Activated CD4-positive, alpha-beta T cell treated with anti-CD3 and anti-CD28 coated beads, Interleukin-2, amount 50 U/mL, for 16 hours (primary cell): ENCODE measurements at places on chromosomes 7 and 10.

DNA sequence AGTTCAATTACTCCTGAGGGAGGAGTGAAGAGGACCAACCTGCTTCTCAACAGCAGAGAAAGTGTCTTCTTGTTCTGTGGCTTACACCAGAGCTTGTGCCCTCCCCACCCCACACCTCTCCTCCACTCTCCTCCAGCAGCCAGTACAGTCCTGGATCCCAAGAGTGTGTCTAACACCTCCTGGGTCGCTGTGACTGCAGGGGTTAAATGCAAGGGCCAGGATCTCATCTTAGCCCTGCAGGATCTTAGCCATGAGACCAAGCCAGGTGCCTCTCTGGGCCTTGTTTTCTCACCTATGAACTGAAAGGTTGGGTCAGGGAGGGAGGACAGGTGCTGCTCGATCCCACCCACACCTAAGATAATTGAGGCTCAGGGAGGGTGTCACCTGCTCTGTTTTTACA lies 34.5 kb upstream of the MSRB2 start:
- no peak for DNase-seq

GRCh38 chr7:1422512-1423263 lies 36.6 kb downstream of the MICALL2 start:
- DNase-seq, result no peak

GRCh38 chr7:32140210-32140939 lies 70.2 kb upstream of the PDE1C start:
- DNase-seq, result no peak

DNA sequence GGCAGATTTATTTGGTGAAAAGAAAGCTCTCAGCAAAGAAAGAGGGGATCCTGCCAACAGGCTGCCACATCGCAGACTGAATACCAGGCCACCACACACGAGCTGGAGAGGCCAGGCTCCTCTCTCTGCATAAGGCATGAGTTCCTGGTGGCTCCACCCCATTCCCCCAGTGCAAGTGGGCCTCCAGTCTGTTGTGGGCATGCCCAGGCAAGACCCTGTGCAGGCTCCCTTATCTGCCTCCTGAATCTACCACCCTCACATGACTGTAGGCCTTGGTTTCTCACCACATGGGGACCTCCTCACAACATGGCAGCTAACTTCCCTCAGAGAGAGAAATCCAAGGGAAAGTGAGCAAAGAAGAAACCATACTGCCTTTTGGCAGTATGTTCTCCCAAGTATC lies 26.7 kb upstream of the CUL1 start:
- no peak for DNase-seq

GRCh38 chr10:87661861-87662785 lies 2.4 kb downstream of the PAPSS2 start:
- DNase-seq, result no peak

DNA sequence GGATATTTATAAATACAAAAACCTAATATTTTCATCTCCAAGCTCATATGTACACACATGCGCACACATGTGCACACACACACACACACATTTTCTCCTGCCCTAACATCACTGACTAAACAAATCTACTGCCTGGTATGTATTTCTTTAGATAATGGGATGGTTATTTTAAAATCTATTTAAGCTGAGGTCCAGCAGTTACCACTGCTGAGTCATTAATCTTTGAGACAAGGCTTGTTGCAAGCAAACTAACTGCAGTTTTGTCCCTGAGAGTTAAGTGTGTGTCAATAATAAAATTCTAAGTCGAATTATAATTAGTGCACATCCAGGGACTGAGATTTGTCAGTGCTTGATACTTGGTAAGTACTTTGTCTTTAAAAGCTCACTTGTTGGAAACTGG lies 135.1 kb downstream of the VPS50 start:
- no peak for DNase-seq

- DNase-seq, result no peak
These were observed 1.9 kb upstream of the GAL3ST4 start for GRCh38 chr7:100170101-100170897.

DNA sequence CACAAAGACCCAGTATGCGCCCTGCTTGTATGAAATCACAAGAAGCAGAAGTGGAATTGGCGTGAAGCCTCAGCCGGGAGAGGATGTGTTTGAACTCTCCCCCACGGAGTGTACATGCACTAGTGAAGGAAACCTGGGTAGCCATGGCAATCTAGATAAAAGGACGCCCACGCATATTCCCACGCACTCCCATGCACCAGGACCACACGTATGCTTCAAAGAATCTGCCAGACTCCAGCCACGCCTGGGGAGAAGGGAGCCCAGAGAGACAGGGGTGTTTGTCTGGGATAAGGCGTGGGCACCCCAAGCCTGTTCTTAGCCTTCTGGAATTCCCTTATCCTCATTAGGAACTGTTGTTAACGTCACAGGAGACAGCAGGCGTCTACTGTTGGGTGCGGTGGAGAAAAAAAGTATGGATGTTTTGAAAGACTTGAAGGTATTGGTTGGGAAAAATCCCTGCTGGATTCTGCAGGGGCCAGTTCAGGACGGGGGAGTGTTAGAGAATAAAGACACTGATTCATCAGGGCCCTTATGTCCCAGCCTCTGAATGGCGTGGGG lies 28.9 kb upstream of the ECHDC3 start:
- DNase-seq, result no peak

DNA sequence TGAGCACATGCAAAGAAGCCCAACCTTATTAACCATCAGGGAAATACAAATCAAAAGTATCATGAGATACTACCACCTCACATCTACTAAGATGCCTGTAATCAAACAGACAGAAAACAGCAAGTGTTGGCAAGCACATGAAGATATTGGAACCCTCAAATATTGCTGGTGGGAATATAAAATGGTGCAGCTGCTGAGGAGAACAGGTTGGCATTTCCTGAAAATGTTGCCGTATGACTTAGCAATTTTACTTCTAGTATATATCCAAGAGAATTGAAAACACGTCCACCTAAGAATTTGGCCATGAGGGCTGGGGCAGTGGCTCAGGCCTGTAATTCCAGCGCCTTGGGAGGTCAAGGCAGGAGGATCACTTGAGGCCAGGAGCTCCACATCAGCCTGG lies 39.4 kb upstream of the TNRC18 start:
- DNase-seq, result no peak

DNA sequence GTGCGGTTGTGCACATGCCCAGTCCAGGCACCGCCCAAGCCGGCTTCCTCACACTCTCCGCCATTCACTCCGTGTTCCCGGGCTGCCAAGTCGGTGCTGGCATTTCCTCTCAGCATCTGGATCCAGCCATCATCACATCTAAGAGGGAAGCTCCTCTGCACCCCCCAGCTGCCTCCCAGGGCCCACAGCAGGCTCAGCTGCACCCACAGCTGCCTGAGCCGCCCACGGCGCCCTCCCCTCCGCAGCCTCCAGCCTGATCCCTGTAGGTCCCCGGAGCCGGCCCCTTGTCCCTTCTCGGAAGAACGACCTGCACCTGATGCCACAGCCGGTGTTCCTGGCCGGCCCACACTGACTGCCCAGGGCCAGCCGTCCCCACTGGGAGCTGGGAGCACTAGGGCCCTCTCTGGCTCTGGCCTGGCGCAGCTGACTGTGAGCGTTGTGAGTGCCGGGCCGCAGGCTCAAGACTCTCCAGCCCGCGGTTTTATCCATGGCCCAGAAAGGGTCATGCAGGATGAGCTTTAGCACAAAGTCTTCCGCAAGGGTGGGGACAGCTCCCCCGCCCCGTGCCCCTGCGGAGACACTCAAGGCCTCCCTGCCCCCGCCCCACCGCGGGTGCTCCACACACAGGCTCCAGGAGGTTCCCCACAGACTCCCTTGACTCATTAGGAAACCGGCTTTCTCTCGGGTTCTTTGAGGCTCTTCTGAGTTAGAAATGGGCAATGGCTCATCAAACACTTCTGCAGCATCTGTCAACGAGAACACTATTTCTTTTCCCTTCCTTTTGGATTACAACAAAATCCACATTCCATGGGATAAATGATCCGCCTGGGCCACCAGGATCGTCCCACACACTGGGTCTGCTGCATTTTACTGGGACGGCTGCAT lies 31.2 kb downstream of the CFAP46 start:
- DNase-seq, result no peak

DNA sequence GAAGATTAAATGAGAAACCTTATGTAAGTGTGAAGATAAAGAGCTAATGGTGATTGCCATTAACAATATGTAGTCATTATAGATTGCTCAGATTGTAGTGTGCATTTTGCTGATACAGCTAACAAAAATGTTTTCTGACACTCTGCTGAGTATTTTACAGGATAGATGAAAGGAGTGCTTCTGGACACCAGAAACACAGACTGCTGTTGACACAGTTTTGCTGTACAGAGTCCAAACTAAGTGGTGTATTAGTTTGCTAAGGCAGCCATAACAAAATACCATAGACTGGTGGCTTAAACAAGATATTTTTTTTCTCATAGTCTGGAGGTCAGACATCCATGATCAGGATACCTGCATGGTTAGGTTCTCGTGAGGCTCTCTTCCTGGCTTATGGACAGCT lies 2.2 kb downstream of the SMC3 start:
- DNase-seq, result no peak

- DNase-seq, result no peak
These were observed 1.5 kb downstream of the ZP3 start for GRCh38 chr7:76426246-76426645.

DNA sequence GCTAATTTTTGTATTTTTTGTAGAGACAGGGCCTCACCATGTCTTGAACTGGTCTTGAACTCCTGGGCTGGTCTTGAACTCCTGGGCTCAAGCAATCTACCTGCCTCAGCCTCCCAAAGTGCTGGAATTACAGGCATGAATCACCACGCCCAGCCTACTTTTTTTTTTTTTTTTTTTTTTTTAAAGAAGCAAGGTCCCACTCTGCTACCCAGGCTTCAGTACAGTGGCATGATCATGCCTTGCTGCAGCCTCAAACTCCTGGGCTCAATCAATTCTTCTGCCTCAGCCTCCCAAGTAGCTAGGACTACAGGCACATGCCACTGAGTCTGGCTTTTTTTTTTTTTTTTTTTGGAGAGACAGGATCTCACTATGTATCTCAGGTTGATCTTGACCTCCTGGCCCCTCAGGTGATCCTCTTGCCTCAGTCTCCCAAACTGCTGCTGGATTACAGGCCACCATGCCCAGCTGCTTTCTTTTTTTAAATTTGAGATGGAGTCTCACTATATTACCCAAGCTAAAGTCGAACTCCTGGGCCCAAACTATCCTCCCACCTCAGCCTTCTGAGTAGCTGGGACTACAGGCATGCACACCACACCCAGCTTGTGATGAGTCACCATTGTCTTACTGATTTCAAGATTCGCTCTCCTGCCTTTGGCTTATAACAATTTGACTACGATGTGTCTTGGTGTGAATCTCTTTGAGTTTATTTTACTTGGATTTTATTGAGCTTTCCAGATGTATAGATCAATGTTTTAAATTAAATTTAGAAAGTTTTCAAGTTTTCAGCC lies 9.0 kb downstream of the RPEL1 start:
- peak; percentile 76 for DNase-seq

DNA sequence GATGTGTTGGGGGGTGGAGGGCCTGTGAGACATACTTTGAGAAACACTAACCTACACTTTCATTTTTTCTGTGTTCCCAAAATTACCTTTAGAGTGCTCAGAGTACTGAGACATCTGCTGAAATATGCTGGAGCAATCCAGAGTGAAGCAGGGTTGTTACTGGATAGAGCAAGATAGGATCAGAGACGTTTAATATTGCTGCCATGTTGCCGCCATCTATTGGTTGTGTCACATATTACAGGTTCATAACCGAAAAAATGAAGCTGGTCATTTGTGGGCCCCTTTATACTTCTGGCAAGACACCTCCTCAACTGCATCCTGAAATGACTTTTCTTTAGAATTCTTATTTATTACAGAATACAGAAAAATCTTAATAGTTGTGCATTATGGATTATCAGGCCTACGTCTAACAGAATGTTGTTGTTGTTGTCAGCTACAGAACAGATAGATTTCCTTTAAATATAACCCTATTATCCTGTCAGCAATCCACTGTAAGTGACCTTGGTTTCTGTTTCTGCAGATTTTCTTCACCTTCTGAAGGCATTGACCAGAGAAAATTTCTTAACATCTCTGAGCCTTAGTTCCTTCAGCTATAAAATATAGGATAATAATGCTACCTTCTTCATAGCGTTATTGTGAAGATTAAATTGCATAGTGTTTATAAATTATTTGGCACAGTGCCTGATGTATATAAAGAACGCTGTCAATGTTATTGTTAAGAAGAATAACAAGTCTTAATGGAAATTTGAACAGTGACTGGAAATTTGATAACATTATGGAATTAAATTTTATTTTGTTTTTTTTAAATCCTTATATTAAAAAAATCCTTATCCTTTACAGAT lies 16.2 kb upstream of the DLD start:
- peak; percentile 68 for DNase-seq

GRCh38 chr7:117995850-117996650 lies 122.8 kb upstream of the CTTNBP2 start:
- DNase-seq, result no peak

DNA sequence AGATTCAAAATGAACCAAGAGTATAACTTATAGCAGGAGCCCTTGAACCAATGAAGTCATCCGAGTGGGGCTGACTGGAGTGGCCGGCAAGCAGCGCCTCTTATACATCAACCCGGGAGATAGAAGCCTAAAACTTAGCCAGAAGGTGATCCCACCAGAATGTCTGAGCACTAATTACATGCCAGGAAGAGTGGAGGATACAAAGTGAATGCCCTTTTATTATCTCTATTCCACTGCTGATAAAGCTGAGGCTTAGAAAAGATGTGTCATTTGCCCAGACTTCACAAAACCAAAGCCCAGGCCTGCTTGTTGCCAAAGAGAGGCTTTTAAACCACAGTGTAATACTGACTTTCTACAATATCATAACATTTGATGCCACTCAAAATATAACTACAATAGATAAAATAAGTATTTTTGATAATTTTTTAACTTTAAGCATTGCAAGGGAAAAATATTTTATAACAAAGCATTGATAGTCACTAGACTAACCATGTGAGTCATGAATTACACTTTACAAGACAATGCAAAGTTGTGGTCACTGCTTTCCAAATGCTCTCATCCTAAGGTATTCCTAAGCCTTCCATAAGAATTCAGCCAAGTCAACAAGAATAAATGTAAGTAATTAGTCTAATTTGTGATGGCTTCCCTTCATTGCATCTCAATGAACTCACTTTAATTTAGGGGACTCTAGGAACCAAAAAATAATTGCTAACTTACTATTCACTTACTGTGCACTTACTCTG lies 58.6 kb upstream of the ARID5B start:
- DNase-seq, result no peak

GRCh38 chr10:60430836-60431597 lies 41.3 kb upstream of the ANK3 start:
- DNase-seq, result no peak

GRCh38 chr7:68424658-68425297 lies 1173.5 kb upstream of the AUTS2 start:
- no peak for DNase-seq

- DNase-seq, result no peak
These were observed 772.7 kb downstream of the PHTF2 start for GRCh38 chr7:78571292-78571691.

GRCh38 chr10:13684252-13684791 lies 97.6 kb downstream of the PRPF18 start:
- no peak for DNase-seq

GRCh38 chr10:121469797-121470606 lies 128.2 kb downstream of the FGFR2 start:
- no peak for DNase-seq
